ENCODE measurements at places on chromosomes 6 and 20.

DNA sequence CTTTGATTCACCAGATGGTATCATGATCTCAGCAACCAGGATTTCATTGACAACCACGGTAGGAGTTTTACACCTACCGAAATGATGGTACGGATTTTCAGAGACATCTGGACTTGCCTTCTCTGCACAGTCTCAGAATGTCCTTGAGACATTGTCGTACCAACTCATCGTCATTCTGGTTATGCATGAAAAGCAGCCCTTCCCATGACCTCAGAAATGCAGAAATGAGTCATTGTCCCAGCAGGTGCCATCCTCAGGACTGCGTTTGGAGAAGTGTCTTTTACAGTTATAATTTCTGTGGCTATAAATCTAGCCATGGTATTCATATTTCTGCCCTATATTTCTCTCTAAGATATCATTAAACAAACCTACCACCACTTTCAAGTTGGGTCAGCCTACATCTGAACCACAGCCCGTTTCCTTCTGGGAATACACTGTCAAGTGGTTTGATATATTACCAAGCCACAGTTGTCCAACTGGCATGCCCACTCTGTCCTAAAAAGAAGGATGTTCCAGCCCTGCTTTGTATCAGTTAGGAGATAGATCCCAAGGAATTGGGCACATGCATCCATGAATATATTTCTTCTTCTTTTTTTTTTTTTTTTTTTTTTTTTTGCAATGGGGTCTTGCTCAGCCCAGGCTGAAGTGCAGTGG lies 7.5 kb upstream of the BFSP1 start:
- DNase-seq: no peak

DNA sequence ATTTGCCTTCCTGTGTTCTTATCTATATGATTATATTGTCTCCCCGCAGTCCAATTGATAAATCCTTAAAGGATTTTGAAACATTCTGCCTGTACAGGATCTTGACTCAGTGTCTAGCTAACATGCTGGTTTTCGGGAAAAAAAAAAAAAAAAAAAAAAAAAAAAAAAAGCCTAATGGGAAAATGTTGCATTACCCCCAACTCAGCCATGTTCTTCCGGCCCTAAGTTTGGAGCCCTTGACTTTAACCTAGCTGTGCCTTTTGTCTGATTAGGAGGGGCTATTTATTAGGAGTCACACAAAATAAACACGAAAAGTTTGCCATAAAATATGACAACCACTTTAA lies 244.4 kb upstream of the TCF21 start:
- no peak for DNase-seq

- no peak for DNase-seq
Observed at GRCh38 chr6:120671519-120671918, 662.8 kb downstream of the TBC1D32 start.

DNA sequence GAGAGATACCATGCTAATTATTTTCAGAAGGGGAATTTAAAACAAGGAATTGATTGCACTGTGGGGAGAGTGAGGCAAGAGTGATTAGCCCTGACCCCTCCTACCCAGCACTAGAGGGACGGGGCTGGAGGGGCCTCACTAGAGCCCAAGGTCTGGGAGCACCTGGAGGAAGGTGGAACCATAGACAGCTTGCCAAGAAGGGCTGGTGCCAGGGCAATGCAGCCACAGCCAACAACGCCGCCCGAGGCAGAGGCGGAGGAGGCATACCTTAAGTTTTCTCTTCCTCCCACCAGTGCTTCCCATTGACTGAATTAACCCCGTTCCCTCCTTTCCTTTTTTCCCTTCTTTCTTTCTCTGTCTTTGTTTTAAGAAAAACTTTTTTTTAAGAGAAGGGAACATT lies 40.0 kb downstream of the IYD start:
- DNase-seq: no peak

DNA sequence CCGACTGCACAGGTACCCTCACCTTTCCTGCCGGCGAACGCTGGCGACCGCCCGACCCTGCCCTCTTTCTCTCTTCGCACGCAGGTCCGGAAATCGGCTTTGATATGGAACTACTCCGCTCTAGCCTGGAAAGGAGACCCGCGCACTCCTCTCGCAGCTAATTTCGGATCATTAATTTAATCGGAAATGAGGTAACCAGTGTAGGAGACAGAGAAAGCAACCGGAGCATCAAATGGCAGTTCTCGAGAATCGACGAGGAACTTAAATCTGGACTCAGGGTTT lies 949 bp upstream of the ATXN1 start:
- DNase-seq: peak; percentile 12

DNA sequence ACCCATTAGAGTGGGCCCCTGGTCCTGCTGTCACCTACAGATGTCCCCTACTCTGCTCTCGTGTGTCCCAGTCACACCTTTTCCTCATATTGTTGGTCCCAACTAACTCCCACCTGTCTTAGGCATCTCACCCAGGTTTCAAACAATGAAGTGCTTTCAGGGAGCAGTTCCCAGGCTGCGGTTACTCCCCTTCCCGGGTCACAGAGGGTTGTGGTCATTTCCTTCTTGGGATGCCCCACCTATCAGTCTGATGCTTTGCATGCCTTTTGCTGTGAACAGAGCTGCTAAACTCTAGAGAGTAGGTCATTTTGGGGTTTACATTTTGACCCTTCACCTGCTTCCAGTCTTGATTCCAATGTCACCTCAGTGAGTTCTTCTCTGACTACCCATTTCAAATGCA lies 181.6 kb downstream of the CDC5L start:
- no peak for DNase-seq

DNA sequence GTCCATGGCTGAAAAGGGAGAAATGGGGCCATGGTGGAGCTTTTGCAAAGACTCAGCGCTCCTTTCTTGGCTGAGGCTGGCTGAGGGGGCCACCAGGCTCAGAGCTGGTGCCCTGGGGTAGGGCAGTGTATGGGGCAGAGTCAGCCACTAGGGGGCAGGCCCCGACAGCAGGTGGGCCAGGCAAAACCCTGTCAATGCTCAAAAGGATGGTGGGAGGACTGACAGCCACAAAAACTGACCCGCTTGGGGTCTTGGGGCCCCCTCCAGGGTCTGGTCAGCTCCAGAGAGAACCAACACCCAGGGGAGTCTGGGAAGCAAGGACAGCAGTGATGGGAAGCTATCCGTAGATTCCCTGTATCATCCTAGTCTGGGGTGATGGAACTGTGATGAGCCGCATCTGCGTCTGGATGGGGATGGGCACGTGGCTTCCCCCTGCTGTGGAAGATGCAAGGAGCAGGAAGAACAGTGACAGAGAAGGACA lies 306.9 kb downstream of the DHX35 start:
- peak; percentile 55 for DNase-seq

GRCh38 chr6:82739303-82739702 lies 326.3 kb downstream of the UBE3D start:
- no peak for DNase-seq

- DNase-seq: no peak
Observed at GRCh38 chr20:3729811-3730540, 2.5 kb upstream of the HSPA12B start.

DNA sequence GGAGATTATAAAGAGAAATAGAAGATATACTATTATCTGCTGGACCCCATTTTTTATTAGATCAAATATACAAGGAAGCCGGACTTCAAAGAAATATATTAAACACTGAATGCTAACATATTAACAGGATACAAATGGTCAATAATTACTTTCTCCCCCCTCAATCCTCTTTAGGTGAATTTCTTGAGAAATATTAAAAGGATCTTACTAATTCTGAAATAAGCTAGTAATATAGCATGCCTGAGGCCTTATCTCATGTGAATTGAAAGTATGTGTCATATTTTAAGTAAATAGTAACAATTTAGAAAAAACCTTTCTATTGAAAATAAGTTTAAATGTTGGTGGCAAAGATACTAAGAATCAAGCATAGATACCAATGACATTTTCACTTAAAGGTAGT lies 954.7 kb upstream of the MAN1A1 start:
- DNase-seq: no peak

DNA sequence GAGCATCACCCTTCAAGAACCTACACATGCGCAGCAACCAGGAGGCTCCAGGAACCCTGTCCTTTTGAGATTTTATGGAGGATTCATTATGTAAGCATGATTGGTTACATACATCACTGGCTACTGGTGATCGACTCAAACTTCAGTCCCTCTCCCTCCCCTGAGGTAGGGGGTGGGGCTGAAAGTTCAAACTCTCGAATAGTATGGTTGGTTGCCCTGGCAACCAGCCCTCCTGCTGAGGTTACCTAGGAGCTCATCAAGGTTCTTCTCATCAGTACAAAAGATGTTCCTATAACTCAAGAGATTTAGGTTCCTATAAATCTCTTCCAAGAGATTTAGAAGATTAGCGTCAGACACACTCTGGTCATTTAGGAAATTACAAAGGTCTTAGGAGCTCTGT lies 21.9 kb upstream of the ZSCAN9 start:
- no peak for DNase-seq

GRCh38 chr20:41141153-41141815 lies 3.9 kb downstream of the PLCG1 start:
- DNase-seq: no peak

GRCh38 chr6:105748737-105749161 lies 337.4 kb upstream of the PRDM1 start:
- DNase-seq: no peak

DNA sequence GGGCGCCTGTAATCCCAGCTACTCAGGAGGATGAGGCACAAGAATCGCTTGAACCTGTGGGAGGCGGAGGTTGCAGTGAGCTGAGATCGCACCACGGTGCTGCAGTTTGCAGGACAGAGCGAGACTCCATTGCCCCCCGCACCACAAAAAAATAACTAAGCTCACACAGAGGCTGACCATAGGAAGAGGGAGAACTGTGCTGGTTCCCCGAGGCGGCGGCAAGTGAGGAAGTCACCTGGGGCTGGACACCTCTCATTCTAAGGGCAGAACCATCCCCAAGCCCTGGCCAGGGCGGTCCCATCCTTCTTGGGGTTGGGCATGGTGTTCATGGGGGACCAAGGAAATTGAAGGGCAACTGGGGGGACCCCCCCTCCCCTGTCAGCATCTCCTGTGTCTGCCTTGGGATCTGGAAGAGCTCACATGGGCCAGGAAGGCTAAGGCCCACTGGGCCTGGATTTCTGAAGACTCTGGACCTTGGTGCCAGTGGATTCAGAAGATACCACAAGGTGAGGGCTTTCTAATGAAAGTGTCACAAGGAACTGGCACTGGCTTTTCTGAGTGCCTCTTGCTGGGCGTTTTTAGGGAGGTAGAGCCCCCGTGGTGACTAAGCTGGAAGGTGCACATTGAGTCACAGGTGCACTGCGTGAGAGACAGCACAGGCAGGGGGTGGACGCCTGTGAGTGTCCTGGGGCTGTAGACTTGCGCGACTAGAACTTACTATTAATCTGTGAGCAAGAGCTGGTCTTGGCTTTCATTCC lies 11.5 kb downstream of the IRF4 start:
- no peak for DNase-seq

DNA sequence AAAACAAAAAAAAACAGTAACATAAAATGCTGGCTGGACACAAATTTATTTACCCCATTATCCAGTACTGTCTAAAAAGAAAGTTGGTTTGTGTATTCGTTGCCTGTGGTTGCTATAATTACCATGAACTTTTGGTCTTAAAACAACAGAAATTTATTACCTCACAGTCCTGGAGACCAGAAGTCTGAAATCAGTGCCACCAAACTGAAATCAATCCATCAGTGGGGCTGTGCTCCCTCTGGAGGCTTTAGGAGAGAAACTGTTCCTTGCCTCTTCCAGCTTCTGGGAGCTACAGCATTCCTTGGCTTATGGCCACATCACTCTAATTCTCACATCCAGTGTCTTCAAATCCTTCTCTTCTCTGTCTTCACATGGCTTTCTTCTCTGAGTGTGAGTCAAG lies 79.4 kb downstream of the SNX5 start:
- DNase-seq: no peak

DNA sequence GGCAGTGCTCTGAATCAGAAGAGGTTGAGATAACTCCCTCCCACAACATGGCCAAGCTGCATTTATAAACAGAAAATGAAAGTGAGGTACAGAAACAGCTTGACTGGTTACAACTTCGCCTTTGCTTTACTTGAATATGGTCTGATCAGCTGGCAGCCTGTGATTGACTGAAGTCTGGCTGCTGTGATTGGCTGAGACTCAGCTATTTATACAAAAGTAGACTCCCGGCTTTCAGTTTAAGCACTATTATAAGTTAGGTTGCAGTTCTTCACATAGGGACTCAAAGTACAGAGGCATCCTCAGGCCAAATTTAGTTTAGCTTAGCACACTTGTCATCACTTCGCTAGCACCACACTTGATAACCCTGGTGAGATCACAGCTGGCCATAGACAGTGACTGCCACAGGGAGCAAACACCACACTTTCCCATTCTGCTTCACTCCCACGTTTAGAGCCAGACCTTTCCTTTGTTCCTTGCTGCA lies 362.6 kb downstream of the EPM2A start:
- DNase-seq: peak; percentile 12

- no peak for DNase-seq
Observed at GRCh38 chr6:40432982-40433381, 154.2 kb downstream of the LRFN2 start.

DNA sequence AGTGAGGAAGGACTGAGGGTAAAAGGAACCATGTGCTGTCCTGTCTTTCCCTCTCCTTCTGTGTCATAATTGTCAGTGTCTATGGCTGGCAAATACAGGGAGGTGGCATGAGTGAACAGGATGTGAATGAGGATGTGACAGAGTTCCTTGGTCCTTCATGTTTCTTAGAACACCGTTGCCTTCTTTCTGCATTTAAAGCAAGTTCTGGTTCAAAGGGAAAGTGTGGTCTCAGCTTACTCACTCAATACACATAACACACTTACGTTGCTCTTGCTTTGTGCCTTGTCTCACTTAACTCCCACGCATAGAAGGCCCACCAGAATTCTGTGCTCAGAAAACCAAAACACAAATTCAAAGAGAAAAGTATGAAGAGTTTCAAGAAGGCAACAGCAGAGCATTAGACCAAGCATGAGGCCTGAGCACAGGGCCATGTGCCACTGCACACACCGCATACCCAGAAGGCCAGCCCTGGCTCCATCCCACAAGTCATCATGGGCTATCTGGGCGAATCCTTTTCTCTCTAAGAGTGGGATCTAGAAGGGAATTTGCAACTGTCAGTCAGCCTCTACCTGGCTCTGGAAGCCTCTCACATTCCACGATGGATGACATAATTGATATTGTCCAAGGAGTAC lies 38.9 kb upstream of the SAYSD1 start:
- DNase-seq: no peak

GRCh38 chr6:57183336-57183735 lies 11.2 kb downstream of the BAG2 start:
- DNase-seq: no peak

GRCh38 chr6:119171864-119172588 lies 93.6 kb upstream of the FAM184A start:
- no peak for DNase-seq

GRCh38 chr6:80454197-80454596 lies 347.7 kb downstream of the BCKDHB start:
- no peak for DNase-seq

Measured in GM12891 (cell line).